ENCODE measurements at places on chromosomes 13 and 19.

- peak; percentile 75 for DNase-seq
These were observed 22.4 kb upstream of the FEM1A start for GRCh38 chr19:4768934-4769777.

DNA sequence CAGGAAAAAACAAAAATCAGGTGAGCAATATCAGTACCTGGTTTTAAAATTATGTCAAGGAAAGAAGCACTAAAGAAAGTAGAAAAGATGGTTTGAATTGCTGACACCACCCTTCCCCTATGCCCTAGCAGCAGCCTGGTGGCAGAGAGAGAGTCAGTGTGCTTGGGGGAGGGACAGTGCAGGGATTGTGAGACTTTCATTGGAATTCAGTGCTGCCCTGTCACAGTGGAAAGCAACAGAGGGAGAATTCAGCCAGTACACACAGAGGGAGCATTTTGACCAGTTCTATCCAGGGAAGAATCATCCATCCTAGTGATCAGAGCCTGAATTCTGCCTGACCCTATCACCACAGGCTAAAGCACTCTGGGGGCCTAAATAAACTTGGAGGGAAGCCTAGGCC is 222.4 kb upstream of the PCDH17 start:
- no peak for DNase-seq

GRCh38 chr13:47638627-47639026 is 362.4 kb downstream of the SUCLA2 start:
- DNase-seq: no peak

DNA sequence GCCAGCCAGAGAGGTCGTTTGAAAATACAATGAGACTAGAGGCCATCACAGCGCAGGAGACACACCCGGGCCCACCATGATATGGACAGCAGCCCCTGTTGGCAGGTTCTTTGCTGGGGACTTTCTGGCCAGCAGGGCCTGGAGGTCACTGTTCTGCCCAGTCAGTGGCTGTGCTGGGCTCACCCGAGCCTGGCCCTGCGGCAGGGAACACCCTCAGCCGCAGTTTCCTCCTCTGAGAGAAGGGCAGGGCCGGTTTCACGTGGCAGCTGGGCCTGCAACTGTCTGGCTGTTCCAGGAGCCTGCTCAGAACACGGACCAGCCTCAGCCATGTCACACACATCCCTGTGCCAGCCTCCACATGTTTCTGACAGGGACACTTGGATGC is 39.4 kb downstream of the ADPRHL1 start:
- peak; percentile 15 for DNase-seq

DNA sequence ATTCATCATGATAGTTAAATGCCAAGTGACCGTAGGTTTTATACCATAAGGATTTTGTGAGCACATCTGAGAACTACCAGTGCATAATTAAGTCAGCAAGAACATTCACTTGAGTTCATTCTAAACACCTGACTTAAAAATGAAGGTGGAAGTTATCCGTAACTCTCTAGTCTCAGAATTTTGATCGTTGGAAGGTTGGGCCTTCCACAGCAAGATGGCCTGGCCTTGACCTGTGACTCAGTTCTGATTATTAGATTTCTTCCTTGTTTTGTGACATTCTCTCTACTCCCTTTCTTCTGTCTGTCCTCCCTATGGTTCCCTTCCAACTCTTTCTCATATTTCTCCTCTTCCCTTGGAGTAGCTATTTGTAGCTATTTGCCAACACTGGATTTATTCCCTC is 20.0 kb upstream of the WDFY2 start:
- no peak for DNase-seq

GRCh38 chr13:76454991-76455390 is 431.2 kb downstream of the KCTD12 start:
- no peak for DNase-seq

- DNase-seq: no peak
These were observed 19.2 kb downstream of the ZNF486 start for GRCh38 chr19:20186174-20186573.

DNA sequence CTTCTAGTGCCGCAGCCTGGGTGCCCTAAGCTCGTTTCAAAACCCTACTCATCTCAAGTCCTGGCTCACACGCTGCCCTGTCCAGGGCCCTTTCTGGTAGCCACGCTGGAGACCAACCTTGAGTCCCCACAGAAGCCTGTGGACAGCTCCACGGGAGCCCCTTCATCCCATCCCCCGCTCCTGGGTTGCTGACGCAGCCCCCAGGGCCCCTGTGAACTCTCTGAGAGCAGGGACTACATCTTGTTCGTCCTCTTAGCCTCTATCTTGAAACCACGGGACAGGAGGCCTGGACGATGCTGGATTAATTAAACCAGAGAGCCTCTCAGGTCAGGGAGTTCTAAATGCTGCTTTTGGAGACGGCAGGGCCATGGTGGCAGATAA is 7.4 kb downstream of the MLLT1 start:
- no peak for DNase-seq

DNA sequence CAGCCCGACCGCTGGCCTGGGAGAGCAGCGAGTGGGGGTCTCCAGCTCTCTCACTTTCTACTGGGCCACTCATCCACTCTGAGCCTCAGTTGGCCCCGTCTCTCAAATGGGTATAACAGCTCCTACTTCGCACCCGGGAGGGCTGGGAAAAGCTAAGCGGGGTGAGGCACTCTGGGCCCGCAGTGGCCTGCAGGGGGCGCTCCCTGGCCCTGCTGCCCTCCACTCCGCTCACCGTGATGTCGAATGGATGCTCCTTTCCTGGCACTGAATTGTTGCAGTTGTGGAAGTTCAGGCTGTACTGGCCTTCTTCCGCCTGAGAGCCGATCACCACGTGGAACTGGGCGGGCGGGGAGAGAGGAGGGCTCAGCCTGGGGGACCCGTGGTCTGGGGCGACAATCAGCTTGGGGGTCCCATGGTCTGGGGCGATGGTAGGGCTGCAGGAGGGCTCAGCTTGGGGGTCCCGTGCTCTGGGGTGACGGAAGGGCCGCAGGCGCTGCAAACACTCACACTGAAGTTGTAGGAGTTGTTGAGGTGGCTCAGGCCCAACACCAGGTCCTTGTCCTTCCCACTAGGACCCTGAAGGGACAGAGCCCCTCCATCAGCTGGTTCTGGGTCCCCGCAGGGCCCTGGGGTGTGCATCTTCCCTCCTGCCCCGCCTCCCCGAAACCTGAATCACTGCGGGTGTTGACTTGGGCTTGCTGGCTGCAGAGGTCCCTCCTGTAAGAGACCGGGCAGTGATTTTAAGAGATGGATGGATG is 3.9 kb downstream of the GPR108 start:
- peak; percentile 55 for DNase-seq

- DNase-seq: no peak
These were observed 18.2 kb downstream of the GSX1 start for GRCh38 chr13:27810461-27810860.

DNA sequence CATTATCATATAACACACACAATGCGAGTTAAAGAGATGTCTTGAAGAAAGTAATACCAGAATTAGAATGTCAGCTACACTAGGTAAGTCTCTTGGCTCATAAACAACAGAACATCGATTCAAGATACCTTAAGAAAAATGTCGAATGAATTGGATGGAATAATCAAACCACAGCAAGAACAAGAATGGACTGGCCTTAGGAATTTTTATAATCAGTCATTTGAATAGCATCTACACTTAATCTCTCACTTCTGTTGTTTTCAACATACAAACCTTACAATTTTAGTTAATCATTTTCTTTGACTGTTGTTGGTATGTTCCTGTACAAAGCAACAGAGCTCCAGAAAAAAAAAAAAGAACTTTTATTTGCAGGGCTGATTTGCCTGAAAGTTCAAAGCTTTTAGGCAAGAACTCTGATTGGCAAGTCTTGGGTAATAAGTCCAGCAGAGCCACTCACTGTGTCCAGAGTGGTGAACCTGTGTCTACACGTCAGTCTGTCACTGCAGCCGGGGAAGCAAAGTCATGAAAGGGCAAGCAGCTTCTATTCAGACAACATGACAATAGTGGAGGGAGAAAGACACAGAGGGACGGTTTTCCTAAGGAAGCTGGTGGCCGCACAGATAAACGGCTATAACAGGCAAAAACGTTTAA is 1026.1 kb upstream of the MIR17HG start:
- DNase-seq: no peak

GRCh38 chr13:39105110-39105509 is 66.9 kb downstream of the NHLRC3 start:
- no peak for DNase-seq

DNA sequence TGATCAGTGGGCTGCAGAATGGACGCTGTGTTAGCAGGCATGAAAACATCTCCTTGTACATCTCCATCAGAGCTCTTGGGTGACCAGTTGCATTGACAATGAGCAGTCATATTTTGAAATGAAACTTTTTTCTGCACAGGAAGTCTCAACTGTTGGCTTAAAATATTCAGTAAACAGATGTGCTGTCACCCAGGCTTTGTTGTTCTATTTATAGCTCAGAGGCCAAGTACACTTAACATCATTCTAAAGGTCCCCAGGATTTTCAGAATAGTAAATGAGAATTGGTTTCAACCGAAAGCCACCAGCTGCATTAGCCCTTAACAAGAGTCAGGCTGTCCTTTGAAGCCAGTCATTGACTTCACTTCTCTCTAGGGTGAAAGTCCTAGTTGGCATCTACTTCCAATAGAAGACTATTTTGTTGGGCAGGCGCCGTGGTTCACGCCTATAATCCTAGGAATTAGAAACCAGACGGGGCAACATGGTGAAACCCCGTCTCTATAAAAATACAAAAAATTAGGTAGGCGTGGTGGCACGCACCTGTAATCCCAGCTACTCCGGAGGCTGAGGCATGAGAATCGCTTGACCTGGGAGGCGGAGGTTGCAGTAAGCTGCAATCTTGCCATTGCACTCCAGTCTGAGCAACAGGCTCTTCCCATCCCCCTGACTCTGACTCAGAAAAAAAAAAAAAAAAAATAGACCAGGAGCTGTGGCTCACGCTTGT is 7.9 kb upstream of the PDE4A start:
- DNase-seq: no peak

GRCh38 chr13:43657485-43657884 is 129.3 kb downstream of the ENOX1 start:
- no peak for DNase-seq

GRCh38 chr13:66617786-66618185 is 612.4 kb downstream of the PCDH9 start:
- DNase-seq: no peak

- DNase-seq: no peak
These were observed at the start of gene RXFP2 for GRCh38 chr13:31739226-31739625. Gene RXFP2 (plus strand): TSS chr13:31739526. CDS start chr13:31739613, 87 bp downstream.

GRCh38 chr13:54445453-54445852 is 1416.8 kb downstream of the OLFM4 start:
- no peak for DNase-seq

GRCh38 chr13:110850006-110850405 is 64.9 kb downstream of the ANKRD10 start:
- DNase-seq: no peak

DNA sequence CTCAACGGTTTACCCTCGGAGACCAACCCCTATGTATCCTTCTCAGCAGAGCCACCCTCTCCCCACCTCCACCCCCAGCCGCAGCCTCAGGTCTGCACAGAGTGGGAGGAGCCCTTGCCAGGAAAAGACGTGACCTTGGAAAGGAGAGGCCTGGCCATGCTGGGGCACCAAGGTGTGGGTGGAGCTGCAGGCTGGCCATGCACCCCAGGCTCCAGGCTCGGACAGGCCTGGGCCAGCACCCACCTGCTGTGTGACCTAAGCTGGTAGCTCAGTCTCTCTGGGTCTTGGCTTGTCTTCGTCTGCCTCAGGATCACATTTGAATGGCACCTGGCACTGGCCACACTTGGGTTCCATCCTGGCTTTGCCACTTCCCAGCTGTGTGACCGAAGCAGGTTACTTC is 29.5 kb downstream of the CCDC8 start:
- peak; percentile 42 for DNase-seq

DNA sequence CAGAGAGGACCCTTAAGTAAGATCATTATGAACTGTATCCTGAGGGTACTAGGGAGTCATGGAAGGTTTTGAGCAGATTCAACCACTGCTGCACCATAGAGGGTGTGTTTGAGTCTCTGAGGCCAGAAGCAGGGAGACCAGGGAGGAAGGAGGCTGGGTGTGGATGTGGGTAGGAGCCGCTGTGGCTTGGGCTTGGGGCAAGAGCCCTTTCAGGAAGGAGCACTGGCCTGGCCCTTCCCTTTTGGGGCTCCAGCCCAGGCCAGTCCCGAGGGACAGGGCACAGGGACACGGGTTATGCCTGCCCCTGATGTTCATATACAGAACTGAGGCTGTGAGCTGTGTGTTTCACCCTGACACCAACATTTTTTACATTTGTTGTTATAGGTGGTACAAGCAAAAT is 7.2 kb downstream of the CIC start:
- DNase-seq: no peak

DNA sequence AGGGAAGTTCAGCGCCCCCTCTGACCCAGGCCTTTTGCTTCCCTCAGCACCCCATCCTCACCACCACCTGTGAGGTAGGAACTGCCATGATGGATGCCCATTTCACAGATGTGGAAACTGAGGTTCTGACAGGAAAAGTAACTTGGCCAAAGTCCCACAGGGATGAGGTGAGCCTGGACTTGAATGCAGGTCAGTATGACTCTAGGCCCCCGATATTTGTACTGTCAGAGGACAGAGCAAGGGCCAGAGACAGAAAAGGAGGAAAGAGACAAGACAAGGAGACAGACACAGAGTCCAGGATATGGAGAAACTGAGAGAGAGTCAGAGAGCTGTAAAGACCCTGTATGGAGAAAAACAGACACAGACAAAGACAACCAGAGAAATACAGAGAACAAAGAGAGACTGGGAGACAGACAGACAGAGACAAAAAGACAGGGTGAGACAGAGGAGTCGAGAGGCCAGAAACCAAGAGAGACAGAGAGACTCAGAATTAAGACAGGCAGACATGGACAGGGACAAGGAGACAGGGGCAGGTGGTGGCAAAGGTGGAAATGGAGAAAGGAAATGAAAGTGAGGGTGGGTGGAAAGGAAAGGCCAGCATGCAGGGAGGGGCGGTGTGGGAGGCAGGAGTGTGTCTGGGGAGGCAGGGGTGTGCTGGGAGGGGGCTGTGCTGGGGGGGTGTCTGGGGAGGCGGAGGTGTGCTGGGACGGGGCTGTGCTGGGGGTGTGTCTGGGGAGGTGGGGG is 5.0 kb downstream of the ERFL start:
- no peak for DNase-seq

DNA sequence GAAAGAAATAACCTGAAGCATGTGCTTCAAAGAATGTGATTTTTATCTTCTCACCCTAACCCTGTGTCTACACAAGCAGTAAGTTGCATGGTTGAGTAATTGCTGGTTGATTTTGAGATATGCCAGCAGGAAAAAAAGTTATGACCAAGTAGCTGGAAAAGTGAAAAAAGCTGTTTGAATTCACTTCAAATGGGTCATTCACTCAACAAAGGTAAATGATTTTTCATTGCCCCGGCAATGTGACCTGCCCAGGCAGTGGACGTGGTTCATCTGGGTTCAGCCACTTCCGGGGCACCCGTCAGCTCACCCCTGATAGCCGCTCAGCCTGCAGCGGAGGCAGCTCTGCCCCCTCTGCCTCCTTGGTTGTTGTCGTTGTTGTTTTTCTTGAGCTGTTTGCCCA is 18.5 kb downstream of the TNFRSF19 start:
- no peak for DNase-seq

DNA sequence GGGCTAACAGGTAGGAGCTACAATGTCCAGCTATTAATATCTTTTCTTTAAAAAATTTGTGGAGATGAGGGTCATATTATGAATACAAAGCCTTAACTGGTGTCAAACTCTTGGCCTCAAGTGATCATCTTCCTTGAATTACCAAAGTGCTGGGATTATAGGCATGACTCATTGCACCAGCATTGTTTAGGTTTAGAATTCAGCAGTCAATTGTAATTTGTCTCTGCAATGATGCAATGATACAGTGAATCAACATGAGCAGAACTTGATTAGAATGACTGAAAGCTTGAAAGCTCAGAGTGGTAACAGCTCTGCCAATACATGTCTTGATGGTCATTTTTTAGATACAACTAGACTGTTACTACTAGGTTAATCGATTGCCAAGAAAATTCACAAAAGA is 752.8 kb upstream of the MIR17HG start:
- no peak for DNase-seq

All from right lobe of liver (tissue), 6 donors.